NAMALWA (cell line): ENCODE measurements at places on chromosomes 13 and 19.

- no peak for DNase-seq
These were observed 662.0 kb downstream of the SLITRK1 start for GRCh38 chr13:83220241-83220640.

DNA sequence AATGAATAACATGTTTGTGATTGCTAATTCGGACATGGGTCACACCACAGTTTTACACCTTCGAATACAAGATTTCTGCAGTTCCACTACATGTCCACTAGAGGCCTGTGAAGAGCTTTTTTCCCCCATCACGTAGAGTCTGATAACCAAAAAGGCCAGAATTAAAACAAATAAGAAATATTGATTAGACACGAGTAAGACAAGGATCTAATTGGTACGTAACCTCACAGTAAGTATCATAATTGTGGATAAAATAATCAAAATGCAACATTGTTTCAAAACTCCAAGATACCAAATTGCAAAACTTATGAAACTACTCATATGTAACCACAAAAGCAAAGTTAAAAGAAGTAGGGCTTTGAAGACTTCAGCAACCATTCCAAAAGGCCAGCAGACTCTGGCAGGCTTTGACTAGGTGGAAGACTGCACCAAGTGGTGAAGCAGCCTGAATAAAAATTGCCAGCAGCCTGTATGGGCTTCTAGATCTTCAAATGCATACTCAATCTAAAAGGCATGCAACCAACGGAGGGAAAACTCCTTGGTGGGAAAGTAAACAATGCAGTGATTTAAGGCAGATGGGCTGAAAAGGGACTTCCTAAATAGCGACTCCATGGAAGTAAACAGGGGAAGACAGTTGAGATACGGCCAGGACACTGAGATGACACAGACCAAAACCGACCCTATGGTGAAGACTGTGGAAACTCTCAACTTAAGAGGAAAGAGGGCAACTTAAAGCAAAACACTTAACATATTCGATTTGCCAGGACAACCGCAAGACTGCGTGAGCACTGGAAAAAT is 56.7 kb downstream of the STARD13 start:
- DNase-seq, result peak; percentile 66

GRCh38 chr13:24203273-24203672 is 42.8 kb downstream of the SPATA13 start:
- peak; percentile 26 for DNase-seq

- no peak for DNase-seq
These were observed 212.2 kb upstream of the HTR2A start for GRCh38 chr13:47109028-47109427.

GRCh38 chr19:1855040-1855827 is 7.0 kb upstream of the REXO1 start:
- peak; percentile 90 for DNase-seq

- DNase-seq, result no peak
These were observed 82.7 kb upstream of the RFC3 start for GRCh38 chr13:33735276-33735675.

GRCh38 chr13:24033527-24034302 is 126.8 kb upstream of the SPATA13 start:
- no peak for DNase-seq

DNA sequence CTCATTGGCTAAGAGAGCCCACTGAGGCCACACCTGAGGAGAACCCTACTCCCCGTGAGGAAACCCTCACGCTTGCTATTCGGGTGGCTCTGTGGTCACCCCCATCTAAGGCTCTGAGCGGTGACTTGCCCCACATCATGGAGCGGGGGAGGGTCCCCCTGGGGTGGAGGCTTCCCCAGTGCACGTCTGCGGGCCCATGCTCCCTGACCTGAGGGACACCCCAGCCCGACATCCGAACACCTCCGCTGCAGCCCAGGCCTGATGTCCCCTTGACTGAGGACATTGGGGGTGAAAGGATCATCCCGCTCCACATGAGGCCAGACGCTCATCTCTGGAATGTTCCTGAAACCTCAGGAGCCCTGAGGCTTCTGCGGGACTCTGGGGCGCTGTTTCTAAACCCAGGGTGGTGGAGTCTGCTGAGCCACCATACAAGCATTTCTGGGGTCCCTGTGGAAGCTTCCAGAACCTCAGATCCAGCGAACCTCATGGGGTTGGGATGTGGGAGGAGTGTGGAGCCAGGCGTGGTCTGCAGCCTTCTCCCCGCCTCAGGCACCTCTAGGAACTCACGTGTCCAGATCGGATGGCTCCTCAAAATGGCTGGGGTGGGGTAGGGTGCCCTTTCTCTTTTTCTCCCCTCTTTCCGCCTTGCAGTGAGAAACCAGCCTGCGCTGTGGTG is 19.9 kb downstream of the TMED1 start:
- no peak for DNase-seq

DNA sequence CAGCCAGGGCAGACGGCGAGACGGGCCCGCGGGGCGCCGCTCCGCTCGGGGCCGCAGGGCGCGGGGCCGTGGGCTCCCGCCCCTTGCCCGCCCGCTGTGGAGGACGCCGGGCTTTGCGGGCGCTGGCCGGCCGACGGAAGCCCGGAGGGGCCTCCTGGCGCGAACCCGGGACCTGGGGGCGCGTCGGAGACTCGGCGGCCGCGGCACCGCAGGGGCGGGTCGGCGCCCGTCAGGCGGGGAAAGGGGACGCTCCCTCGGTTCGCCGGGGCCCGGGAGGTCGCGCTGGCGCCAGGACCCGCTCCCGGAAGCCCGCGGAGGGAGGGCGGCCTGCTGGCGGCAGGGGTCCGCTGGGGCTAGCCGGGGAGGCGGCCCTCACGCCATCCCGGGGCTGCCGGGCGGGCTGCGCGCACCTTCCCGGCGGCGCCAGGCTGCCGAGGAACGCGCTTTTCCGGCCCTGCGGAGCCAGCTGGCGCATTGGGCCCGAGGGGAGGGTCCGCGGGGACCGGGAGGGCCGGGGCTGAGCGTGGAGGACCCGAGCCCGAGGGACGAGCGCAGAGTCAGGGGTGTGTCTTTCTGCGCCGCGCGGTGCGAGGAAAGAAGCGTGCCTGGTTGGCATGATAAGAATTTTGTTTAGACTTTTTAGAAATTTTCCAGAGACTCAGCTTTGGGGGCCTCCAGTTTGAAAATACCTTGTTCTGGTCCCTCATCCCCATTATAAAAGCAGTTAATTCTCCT is 511 bp downstream of the GARRE1 start:
- peak; percentile 34 for DNase-seq

DNA sequence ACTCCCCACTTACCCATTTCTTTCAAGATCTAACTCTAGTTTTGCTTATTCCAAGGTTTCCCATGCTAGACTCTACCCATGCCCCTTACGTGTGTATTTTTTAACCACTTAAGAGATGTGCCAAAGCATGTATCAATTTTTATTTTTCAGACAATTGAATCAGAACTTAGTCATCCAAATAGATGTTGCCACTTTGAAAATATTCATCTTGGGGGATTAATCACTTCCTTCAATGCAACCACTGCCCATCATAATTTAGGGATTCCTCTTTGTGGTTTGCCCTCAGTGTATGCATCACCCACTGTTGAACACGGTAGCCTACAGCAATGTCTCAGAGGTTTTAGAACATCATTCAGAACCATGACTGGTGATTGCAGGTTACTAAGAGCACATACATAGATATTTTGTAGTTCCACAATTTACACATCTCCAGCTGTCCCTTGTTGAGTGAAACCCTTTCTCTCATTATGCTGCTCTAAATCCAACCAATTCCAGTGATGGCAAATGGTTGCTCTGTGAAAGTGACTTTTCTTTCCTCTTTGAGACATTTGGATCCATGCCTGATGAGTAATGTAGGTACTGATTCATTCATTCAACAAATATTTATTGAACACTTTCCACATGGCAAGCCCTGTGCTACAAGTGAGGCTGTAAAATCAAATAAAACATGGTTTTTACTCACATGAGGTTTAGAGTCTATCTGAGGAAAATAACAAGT is 60.6 kb upstream of the SERP2 start:
- no peak for DNase-seq

DNA sequence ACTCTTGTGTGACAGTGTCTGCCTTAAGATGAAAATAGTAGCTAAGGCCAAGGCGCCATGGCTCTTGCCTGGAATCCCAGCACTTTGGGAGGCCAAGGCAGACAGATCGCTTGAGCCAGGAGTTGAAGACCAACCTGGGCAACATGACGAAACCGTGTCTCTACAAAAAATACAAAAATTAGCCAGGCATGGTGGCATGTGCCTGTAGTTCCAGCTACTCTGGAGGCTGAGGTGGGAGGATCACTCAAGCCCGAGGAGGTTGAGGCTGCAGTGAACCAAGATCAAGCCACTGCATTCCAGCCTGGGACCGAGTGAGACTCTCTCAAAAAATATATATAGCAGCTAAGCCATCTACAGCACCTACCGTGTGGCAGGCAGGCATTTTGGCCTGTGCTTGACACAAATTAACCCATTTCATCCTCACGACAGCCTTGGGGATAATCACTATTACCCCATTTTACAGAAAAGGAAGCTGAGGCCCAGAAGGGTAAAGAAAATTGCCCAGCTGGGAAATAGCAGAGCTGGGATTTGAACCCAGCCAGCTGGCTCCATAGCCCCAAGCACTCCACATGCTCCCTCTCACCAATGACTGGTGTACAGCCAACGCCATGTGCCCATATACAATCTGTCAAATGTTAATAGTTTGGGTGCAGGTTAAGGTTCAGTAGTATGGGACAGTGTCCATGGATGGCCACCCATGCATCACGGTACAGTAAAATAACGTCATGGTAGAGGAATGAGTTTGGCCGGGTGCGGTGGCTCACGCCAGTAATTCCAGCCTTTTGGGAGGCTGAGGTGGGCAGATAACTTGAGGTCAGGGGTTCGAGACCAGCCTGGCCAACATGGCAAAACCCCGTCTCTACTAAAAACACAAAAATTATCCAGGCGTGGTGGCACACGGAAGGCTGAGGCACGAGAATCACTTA is 3.1 kb downstream of the SLC1A5 start:
- peak; percentile 46 for DNase-seq

DNA sequence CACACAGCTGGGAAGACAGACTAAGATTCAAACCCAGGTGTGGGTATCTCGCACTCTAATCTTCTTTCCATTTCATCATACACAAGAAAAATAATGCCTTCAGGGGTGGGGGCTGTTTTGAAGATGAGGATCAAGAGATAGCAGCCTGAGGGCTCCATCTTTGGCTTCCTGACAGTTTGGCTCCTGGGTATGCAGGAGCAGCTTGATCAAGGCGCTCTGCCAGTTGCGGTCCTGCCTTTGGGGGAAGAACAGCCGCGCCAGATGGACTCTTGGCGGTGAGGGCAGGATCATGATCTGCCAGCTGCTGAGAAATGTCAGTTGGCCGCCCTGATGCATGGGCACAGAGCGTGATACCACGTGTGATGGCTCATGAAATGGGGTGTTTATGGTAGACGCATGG is 119.1 kb downstream of the IER2 start:
- DNase-seq, result no peak

- no peak for DNase-seq
These were observed 10.0 kb downstream of the VASP start for GRCh38 chr19:45517238-45517637.

DNA sequence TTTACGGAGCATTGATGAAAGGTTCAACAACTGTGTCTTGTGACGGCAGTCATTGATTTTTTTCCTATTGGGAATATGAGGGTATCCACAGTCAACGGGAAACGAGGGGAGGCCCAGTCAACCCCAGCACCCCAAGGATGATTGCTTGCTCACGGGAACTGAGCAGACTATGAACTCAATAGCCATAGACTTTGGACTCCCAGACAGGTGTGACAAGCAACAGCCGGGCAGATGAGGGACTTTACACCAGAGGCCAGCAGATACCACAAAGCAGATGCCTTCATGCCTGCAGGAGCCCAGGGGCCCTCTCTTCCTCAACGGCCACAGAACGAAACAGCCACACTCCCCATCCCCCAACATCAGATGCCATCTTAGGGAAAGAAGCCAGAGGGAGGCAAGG is 80.3 kb upstream of the FLT1 start:
- DNase-seq, result no peak

- no peak for DNase-seq
These were observed 19.4 kb downstream of the BRCA2 start for GRCh38 chr13:32334671-32335070.

DNA sequence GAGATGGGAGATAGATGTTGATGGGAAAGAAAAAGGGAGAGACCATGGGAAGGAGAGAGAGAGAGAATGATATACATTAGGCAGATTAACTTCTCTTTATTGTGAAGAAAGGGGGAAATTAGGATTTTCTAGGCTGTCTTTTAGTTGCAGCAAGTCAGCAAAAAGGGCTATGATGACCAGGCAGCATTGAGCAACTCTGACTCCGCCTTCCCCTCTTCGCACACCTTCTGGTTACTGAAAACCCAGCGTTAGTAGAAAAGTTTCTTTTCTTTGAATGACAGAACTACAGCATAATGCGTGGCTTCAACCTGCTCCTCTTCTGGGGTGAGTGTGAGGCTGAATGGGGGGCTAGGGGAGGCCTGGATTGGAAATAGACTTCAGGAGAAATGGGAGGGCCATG is at the start of gene ADGRE1:
TSS of gene ADGRE1 (plus strand) at position 264 of the 400 bp plus-strand sequence. CDS start at position 294, 30 bp downstream.
- no peak for DNase-seq

GRCh38 chr19:39038098-39038497 is 5.7 kb upstream of the FBXO27 start:
- peak; percentile 26 for DNase-seq

- DNase-seq, result no peak
These were observed 67.1 kb upstream of the KPNA3 start for GRCh38 chr13:49859560-49859959.

DNA sequence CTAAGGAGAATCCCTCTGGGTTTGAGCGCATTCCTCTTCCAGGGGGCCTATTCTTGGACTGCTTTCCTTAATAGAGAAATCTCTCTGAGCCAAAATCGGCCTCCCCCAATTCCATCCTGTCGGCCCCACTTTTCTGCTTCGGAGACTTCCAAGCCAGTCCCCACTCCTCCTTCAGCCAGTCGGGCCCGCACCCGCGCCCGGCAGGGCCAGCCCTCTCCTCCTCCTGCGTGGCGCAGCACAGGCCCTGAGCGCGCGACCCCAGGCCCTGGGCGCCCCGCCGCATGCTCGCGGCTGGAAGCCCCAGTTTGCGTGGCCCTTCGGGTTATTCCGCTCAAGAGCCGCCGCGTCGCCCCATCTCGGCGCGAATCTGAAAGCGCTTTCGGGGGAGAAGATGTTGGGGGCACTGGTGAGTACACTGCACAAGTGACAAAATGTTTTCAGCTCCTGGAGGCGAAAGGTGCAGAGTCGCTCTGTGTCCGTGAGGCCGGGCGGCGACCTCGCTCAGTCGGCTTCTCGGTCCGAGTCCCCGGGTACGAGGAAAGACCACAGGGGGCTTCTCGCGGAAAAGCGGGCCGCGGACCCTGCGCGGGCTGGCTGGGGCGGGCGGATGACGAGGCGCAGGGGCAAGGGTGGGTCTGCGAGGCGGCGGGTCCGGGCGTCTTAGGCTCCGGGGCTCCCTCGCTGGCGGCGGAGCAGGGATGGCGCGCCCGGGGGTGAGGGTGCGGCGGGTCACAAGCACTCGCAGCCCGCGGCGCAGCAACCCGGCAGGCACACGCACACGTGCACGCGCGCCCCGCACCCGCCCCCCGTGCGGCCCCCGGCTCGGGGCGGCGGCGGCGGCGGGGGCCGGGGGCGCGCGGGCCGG is at the start of gene IL17D:
TSS of gene IL17D (plus strand) at position 785 of the 865 bp plus-strand sequence. CDS start 303 bp downstream, outside the sequence.
- DNase-seq, result peak; percentile 55

DNA sequence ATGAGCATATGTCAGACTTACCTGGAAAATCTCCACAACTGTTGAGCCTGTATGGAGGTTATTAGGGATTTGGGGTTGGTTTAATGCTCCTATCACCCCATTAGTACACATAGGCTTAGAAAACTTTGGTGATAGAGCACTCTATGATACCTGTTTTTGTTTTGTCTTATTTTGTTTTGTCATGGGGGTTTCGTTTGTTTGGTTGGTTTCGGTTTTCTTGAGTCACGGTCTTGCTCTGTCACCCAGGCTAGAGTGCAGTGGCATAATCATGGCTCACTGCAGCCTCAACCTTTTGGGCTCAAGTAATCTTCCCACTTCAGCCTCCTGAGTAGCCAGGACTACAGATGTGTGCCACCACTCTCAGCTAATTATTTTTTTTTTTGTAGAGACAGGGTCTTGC is 70.0 kb downstream of the MZT1 start:
- DNase-seq, result no peak
